ENCODE measurements at places on chromosomes 11 and 22.
A peak's percentile ranks its signal among the peaks of the same experiment; 100 is the strongest.

DNA sequence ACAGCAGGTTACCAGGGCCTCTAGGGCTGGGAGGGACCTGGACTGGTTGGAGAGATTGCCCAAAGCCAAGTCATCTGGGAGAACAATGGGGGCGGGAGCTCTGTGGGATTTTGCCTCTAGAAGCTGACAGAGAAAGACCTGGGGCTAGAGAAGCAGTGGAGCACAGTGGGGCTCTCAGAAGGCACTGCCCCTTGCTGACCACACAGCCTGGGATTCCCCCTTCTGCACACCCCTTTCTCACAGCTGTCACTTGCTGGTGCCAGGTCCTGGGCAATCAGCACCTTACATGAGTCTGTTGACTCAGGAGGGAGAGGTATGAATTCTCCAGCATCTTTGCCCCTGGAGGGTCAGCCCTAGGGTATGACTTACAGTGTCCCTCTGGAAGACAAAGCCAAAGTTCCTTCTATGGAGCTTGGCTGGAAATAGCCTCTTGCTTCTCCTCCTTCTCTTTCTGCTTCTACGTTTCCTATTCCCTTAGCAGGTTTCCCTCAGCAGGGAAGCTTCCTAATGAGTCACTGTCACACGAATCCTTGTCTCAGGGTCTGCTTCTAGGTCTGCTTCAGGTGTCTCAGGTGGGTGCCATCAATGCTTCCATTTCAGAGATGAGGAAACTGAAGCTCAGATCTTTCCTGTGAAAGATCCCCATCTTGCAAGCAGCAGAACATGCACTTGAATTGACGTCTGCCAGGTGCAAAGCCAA, 27.0 kb downstream of the GDPD5 start:
- no peak for DNase-seq

DNA sequence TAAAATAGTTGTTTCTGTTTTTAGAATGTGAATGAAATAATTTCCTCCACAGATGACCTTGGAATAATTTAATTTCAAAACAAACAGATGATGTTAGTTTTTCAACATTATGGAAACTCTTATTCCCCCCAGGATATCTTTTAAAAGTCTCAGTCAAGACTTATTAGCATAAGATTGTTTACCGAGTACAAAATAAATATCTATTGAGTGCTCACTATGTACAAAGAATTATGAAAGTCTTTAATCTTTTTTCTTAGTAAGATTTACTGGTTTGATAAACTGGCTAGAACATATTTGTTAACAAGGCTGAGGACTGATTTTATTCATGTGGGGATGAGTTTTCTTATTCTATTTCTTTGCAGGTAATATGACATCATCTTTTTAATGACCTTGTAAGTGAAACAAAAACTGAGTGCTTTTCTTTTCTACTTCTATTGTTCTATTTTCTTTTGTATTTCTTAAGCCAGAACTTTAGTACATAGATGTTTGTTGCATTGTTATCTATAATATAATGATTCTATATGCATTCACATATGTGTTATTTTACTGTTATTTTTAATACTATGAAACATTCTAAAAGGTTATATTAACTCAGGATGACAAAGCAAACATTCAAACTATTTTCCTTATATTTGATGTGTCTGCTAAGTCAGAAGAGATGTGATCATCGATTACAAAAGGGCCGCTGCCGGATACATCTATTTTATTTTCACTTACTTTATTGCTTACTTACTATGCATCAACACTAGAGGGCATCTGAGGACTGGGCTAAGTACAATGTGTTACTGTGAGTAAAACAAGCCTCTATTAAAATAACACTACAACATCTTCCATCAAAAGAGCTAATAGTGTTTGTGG, 111.0 kb upstream of the ARHGAP42 start:
- DNase-seq, result no peak

DNA sequence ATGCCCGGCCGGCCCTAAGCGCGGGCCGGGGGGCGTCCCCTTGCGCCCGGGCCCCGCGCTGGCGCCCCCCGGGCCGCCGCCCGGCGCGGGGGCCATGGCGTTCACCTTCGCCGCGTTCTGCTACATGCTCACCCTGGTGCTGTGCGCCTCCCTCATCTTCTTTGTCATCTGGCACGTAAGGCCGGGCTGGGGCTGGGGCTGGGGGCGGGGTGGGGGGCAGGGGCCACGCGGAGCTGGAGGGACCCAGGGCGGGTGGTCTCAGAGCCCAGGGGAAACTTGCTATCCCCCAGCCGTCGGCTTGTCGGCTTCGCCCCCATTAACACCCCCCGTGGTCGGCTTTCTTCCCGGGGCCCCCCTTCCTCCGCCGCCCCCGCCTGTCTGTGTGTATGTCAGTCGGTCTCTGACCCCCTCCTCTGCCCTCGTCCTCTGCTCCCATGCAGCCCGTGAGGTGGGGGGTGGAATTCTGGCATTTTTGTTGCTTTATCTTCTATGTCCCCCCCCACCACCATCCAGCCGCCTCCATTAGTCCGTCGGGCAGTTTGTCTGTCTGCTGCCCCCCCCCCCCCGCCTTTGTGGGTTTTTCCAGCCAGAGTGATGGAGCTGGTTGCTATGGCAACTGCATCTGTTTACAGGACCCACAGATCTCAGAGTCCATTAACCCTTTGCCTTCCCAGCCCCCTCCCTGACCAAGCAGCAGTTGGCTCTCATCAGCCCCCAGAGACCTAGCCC, 552 bp downstream of the CNIH2 start:
- no peak for DNase-seq

DNA sequence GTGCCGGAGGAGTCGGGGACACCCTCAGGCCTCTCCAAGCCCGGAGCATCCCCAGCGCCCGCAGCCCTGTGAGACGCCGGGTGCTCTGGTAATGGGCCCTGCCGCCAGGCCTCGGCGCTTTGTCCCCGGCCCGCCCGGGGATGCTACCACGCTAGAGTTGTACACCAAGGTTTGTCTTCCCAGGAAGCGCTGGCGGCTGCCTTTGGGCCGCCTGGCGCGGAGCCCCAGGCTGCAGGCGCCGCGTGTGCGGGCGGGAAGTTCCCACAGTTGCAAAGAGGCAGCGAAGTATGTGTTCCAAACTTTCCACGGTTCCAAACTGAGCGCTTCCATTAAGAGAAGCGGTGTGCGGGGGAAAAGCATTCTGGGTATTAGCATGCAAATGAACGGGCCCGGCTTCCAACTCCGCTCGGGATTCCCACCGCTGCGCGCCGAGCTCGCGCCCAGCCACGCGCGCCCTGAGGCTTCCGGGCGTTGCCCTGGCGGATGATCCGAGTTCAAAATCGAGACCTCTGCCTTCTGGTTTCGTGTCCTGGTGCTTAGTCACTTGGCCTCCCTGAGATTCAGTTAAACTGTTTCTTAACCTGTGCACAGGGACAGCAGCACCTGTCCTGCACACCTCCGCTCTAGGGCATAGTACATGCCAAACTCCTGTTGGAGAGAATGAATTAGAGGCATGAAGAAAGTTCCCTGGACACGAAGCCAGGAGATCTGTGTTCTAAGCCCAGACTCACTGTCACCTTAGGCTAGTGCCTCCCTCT, 1.3 kb upstream of the PATZ1 start:
- peak; percentile 59 for DNase-seq

GRCh38 chr11:94196363-94196762, 67.7 kb downstream of the PANX1 start:
- DNase-seq, result no peak

GRCh38 chr11:69934861-69935494, 115.8 kb upstream of the FGF3 start:
- no peak for DNase-seq

Measured in stimulated activated CD4-positive, alpha-beta T cell treated with anti-CD3 and anti-CD28 coated beads, Interleukin-15, amount 100 ng/mL, for 1 hour (primary cell).